ENCODE measurements at places on chromosomes 1 and 21.

DNA sequence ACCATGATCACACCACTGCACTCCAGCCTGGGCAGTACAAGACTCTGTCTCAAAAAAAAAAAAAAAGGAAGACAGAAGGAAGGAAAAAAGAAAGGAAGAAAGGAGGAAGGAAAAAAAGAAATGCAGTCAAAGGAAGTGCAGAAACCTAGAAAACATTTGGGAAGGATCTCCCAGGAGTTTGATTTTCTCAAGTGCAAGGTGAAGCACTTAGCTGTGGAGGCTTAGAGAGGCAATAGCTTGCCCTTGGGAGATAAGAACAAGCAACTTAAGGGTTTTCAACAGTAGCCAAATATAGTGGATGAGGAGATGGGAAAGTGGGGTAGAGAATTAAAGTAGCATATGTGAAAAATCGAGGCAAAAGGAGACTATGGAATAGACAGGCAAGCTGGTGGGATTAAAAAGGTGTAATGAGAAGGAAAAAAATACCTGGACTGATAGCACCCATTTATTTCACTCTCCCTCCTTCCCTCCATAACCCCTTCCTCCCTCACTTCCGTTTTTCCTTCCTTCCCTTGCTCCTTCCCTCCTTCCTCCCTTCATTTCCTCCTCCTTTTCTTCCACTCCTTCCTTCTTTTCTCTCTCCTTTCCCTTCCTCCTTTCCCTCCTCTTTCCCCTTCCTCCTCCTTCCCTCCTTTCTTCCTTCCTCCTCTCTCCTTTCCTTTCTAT is 6.8 kb upstream of the FAM89A start:
- no peak for DNase-seq

- DNase-seq, result peak; percentile 70
Observed at GRCh38 chr1:172662464-172663109, 3.7 kb downstream of the FASLG start.

DNA sequence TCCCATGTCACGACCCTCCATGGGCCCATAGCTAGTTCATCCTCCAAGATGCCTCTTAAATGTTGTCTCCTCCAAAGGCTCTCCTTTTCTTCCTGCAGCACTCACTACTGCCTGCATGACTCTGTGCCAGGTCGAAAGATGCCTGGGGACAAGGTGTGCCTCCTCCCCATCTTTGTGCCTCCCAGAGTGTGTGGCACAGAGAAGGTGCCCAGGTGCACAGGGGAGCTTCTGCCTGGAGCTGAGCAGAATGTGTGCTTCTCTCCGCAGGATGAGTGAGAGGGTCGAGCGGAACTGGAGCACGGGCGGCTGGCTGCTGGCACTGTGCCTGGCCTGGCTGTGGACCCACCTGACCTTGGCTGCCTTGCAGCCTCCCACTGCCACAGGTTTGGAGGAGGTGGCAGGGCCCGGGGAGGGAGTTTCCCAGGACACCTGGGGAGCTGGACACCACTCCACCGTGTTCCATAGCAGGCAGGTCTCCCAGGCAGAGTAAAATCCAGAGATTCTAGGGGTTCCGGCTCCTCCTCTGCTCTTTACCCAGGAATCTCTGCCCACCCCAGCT is 6.9 kb upstream of the PPM1J start:
- DNase-seq, result no peak

GRCh38 chr1:79322511-79323027 is 316.0 kb upstream of the ADGRL4 start:
- DNase-seq, result no peak

Data from stimulated activated CD8-positive, alpha-beta memory T cell treated with anti-CD3 and anti-CD28 coated beads, Interleukin-4, amount 100 ng/mL, for 1 hour (primary cell).